ENCODE measurements at places on chromosomes 13 and 19.
A peak's percentile ranks its signal among the peaks of the same experiment; 100 is the strongest.

- ATAC-seq, result peak; percentile 34
Observed at GRCh38 chr19:39406656-39407409, at the start of gene ZFP36. TSS of gene ZFP36 (plus strand) at chr19:39406847. CDS start at chr19:39406905, 58 bp downstream.

DNA sequence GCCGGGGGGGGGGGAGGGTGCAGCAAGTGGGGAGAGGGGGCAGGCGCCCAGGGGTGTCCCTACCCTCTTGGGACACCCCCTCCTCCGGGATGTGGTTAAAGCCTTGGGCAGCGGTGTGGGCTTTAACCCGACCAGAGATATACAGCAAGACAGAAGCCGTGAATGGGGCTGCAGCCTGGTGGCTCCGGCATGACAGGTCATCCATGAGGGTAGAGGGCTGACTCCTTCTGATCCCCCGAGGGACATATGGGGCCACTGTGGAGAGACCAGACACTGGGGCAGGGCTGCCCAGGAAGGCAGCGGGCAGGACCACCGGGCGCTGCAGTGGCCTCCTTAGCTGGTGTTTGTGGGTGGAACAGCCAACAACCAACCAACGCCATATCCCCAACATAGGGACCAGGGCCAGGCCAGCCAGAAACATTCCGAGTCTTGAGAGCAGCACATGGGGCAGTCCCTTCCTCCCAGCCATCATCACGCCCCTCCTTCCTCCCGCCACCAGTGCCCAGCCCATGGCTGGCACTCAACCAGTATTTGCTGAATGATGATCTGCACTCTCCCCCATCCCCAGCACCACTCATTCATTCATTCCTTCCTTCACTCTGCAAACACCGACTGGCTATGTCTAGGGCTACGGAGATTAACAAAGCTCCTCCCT, 18.2 kb downstream of the ELAVL1 start:
- ATAC-seq, result no peak

DNA sequence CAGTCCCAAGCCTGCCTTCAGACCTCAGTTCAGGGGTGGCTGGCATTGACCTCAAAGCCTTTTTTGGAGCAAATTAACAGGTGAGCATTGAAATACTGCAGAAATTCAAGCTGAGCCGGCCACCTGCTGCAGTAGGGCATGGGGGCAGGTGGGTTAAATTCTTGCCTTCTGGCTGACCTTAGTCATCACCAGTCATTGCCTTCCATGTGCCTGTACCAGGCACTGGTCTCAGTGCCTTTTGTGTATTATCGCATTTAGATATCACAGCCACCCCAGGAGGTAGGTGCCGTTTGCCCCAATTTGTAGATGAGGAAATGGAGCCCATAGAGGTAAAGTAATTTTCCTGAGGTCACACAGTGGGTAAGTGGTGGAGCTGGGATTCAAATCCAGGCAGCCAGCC, 7.2 kb downstream of the PPP1R37 start:
- no peak for ATAC-seq

DNA sequence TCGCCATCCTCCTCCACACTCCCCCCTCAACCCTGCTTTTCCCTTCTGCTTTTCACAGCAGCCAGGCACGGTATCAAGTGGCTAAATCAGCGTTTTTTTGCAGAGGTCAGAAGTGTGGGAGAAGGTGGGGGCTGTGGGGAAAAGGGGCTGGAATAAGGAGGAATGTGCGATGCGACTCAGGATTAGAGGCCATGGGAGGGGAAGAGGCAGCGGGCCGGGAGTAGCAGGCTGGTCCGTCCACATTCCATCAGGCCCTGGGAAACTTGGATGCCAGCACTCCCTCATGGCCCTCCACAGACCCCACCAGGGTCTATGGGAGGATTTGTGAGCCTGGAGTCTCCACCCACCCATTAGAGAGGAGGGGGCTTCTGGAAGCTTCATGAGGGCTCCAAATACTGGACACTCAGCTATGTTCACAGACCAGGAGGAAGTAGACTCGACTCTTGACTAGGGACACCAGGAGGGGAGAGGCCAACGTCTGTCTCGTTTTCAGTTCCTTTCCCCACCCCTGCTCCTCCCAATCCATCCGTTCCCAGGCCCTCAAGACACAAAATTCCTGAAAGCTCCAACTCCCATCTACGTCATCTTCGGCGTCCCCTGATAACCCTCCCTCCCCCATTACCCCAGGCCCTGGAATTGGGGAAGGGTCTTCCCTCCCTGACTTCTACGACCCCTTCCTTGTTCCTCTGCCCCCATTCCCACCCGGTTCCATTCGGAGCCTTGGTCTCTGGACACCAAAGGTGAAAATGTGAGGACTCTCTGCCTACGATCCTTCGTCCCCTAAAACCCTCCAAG, 3.3 kb upstream of the KCNC3 start:
- no peak for ATAC-seq

DNA sequence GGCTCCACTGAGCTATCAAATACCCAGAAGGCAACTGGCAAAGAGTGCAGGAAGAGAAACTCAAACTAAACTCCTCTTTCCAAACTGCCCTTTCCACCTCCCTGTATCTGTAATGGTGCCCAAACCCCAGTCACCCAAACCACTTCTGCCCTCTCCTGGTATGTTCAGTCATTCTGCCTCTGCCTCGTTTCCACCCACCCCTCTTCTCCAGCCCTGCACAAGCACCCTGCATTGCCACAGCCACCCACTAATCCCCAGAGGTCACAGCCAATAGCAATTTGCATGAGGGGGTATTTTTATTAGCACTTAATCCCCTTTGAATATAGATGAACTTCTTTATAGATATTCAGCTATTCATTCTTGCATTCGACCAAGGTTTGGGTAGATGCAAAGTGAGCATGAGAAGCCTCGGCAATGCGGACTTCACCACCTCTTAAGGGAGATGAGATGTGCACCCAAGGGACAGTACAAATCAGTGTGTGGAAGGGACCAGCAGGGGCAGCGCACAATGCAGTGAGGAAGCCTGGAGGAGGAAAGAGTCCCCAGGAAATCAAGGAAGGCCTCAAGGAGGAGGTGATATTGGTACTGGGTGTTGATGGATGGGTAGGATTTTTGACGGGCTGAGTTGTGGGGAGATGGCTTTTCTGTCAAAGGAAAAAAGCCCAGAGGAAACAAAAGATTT, 12.4 kb downstream of the TMEM272 start:
- ATAC-seq, result peak; percentile 75

- ATAC-seq, result peak; percentile 75
Observed at GRCh38 chr13:39768962-39769361, 113.5 kb downstream of the COG6 start.

DNA sequence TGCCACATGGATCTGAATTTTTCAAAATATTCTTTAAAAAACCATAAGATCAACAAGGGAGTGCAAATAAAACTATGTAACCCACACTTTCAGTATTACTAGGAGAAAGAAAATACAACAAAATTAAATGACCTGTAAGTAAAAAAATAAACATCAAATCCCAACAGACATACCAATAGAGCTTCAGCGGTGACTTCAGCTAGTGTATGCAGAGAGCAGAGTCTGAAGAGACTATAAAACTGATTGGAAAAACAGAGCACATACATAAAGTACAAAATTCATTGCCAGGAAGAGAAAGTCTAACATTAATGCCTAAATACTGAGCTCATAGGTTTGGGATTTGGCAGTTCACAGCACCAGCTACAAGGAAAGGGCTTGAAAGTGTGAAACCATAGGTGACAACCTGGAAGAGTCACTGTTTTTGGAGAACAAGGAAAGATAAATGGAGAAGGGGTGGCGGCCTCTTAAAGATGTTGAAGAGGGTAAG, 291.1 kb downstream of the LMO7 start:
- ATAC-seq, result no peak

- ATAC-seq, result no peak
Observed at GRCh38 chr19:35408284-35409171, 37.7 kb downstream of the GPR42 start.

GRCh38 chr13:110268576-110269185, 38.3 kb downstream of the COL4A1 start:
- ATAC-seq, result no peak

GRCh38 chr13:96141032-96141431, 51.1 kb downstream of the HS6ST3 start:
- no peak for ATAC-seq

DNA sequence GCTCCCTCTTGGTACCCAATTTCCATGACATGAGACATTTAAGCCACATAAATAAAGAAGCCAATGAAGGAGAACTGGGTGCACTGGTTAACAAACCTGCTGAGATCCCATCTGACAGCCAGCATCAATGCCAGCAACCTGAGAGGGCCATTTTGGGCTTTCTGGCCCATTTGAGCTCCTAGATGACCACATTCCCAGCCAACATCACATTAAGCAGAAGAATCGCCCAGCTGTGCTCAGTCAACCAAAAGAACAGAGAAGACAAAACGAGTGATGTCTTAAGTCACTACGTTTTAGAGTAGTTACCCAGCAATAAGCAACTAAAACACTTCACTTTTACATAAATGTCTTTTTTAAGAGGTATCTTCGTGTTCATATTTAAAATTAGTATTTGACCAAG, 21.9 kb downstream of the LCP1 start:
- ATAC-seq, result no peak

DNA sequence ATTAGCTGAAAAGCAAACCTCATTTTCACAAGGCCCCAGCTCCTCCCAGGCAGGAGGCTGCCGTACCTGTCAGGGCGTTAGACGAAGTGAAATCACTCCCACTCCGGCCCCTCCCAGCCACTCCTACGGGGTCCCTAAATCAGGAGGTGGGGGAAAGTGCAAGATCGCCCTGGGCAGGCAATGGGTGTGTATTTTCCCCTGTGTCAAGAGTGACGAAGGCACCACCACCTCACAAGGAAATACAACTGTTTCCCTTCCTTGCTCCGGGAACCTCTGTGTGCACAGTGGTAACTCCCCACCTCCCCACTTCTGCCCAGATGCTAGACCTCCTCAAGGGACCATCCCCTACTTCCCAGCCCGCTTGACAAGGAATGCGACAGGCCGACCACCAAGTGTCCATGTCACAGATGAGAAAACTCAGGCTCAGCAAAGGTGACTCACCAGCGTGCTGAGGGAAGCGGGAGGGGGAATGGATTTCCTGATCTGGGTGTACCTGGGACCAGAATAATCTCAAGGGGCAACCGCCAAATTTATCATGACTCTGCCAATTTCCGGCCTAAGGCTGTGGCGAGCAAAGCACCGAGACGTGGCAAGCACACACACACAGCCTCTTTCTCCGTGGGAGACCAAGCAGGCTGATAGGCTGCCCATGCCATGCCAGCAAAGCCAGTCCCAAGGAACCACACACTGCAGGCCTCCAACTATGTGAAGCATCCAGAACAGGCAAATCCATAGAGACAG, 7.3 kb downstream of the PPP6R1 start:
- ATAC-seq, result peak; percentile 59

- peak; percentile 55 for ATAC-seq
Observed at GRCh38 chr13:100825557-100825956, 151.0 kb upstream of the TMTC4 start.

DNA sequence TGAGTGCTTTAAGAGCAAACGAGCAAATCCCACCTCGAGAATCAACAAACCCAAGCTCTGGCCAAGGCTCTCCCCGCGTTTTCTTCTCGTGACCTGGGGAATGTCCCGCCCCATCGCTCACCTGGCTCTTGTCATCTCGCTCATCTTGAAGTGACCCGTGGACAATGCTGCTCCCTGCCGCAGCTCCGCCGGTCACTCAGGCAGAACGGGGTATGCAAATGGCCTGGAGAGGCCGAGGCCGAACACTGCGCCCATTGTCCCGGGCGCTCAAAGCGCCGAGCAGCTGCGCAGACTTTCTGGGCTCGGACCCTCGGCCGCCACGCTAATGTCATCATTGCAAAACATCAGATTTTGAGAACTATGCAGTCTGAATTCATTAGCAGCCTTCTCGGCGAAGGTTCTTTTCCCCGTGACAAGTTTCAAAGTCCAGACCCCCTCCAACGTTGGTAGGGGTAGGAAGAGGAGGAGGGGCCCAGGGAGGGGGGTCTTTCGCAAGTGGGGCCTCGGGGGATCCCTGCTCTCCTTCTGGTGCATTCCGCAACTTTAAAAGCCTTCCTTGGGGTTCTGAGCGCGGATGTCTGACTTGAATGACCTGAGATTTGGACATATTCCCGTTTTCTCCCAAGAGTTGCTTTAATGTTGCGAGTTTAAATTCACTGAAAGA, 39.7 kb downstream of the SOX1 start:
- ATAC-seq, result no peak

- ATAC-seq, result no peak
Observed at GRCh38 chr13:104954210-104954609, 1581.3 kb downstream of the EFNB2 start.

- no peak for ATAC-seq
Observed at GRCh38 chr19:16814526-16815100, 14.6 kb upstream of the SIN3B start.

DNA sequence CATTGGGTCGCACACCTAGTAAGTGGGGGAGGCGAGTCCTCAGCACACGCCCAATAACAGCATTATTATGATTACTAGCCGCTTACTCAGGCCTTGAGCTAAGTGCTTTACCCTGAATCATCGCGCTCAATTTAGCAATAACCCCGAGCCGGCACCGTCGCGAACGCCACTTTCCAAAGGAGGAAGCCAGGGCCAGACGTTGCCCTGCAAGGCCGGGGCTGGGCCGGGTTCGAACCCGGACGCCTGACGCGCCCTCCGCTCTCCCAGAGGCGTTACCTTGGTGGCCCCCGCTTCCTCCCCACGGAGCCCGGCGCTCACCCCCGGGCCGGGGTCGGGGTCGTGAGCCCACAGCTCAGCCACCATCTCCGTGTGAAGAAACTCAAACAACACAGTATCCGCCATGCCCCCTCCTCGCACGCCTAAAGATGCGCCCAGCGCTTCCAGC, at the start of gene TRAPPC6A:
Gene TRAPPC6A (minus strand): TSS at position 421 of the 445 bp plus-strand sequence. CDS start 19 bp downstream, at position 402.
- ATAC-seq, result peak; percentile 51

DNA sequence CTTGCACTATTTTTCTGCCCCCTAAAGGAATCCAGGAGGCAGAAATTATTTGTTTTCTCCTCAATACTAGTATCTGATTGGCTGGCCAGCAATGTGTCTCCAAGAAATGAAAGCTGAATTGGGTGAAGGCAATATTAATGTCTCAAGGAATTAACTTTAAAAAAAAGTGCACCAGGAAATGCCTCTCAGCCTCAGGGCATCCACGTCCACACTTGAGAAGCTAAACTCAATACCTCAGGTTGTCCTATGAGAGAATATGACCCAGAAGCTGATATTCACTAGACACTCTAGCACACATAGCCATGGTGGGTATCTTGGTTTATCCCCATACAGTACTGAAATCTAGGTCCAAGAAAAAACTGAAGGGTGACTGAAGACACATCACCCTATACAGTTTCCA, 2.1 kb downstream of the ZNF91 start:
- ATAC-seq, result no peak

GRCh38 chr13:113753171-113753570, 5.9 kb upstream of the TMEM255B start:
- ATAC-seq, result no peak

DNA sequence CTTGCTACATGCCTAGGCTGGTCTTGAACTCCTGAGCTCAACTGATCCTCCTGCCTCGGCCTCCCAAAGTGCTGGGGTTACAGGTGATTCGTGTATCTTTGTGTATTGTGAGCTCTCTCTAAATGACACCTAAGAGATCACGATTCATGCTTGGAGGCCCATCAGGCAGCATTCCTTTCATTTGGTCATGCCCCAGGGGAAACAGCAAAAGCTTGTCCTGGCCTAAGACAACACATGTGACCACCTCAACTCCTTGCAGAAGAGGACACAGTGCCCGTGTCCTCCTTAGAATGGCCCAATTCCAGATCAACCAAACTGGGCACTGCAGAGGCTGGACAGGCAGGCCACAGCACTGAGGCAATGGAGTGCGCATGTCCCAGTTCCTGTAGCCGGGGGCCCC, 32.5 kb downstream of the ZC3H4 start:
- no peak for ATAC-seq

GRCh38 chr13:57568865-57569264, 62.7 kb upstream of the PCDH17 start:
- no peak for ATAC-seq

- ATAC-seq, result no peak
Observed at GRCh38 chr13:99471221-99472121, 29.8 kb upstream of the TM9SF2 start.
